Cortex of kidney (tissue), 1 donor: ENCODE measurements at places on chromosomes 13 and 19.

- DNase-seq = no peak
Observed at GRCh38 chr19:16920816-16921529, 32.2 kb downstream of the F2RL3 start.

DNA sequence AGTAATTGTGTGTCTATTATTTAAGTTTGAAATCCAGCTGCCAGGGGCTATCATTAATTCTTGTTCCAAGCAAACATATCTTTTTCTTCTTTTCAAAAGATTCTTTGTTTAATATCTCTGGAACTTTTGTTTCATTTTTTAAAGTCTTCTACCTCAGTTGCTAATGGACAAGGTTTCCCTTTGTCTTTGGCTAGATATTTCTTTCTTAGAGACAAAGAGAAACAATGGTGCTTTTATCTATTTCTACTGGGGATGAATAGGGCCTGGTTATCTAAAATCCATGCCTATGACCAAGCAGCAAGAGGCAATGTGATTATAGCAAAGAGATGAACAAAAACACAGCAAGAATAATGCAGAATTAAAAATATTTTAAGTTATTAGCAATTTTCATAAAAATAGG lies 661.3 kb upstream of the KLF12 start:
- no peak for DNase-seq

DNA sequence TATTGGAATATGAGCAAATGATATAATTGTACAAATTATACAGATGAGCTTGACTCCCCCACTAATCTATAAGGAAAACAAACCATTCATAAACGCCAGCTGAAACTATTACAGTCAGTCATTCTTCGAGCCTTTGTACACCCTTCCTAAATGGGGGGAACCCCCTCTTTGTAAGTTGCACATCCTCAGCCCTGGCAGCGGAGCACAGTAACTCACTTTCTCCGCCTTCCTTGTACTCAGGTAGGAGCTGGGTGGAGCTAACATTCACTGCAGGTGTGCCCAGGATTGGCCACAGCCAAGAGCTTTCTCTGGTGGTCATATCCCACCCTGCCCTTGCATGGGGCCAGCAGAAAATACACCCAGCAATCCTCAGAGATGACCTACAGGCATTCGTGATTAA lies 28.6 kb downstream of the PIN1 start:
- DNase-seq = no peak

DNA sequence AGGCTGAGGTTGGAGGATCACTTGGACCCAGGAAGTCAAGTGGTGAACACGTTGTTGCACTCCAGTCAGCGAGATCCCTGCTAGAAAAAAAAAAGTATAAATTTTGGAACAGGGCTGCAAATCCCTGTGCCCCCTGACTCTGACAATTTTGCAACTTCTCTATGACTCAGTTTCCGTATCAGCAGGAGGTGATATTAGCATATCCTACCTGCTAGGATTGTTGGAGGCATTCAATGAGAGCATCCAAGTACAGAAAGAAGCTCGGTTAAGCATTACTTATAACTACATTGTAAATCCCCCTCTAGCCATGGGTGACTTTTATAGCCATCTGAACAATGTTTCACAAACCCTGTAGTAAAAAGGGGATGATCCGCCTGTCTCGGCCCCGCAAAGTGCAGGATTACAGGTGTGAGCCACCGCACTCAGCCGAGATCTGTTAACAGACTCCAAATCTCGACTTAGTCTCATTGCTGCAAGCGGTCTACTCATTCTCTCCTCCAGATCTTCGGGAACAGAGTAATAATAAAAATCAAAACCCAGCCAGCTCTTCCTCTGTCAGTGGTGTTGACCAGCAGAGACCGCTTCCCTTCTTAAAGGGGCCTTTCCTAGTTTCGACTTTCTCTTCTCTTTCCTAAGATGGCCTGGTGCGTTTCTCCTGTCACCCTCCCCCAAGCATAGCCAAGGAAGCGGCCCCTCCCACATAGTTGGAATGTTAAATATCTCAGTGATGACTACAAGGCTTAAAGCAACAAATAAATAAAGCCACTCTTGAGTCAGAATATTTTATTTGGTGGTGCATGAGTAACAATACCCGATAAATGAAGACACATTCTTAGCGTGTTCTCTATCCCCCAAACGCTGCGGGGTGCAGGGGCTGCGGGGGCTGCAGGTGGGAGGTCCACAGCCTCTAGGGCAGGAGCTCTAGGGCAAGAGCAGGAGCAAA lies 10.3 kb upstream of the BICRA start:
- DNase-seq = no peak

- DNase-seq = no peak
Observed at GRCh38 chr13:53197424-53197823, 168.8 kb downstream of the OLFM4 start.

DNA sequence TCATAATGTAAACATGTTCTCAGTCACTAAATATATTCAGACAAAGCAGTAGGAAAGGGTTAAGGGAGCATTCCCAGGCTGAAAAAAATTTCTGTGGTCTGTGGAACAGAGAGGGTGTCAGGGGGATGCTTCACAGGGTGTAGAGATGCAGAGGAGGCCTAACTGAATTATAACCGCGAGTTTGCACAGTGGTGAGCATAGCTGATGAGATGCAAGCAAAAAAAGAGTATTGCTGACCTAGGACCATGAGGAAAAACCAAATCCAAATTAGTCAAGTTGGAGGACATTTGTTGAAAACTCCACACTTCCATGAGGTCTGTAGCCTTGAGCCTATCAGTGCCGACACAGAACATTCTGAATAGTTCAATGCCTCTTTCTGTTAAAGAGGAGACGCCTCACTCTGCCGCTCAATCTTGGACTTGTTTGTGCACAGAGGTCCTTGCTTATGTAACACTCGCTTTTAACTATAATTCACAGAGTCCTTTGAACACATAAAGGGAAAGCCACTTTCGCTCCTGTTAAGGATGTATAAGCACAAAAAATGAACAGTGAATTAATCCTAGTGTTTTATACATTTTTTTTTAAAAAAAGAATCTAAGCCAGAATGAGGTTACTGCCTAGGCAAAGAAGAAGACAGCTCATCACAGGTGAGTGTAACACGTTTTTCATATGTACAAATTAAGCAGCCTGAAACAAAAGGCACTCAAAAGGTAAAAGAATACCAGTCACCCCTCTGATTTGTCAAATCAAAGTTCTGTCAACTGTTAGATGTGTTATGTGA lies 25.8 kb upstream of the INTS6 start:
- DNase-seq = no peak

DNA sequence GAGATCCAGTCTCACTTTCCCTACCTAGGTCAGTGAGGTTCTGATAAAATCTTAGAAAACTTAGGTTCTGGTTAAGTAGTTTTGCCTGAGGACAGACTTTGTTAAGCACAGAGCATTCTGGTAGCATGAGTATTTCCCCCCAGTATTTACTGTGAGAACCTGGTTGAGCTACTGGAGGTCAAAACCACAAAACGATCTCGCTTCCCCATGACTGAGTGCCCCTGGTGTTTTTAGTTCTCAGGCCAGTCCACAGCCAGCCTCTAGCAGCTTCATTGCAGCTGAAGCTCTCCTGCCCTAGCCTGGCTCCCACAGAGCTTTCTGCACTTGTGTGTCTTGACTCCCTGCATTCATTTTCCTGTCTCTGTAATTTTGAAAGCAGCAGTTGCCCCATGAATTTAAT lies 1138.2 kb downstream of the UQCRFS1 start:
- DNase-seq = no peak

DNA sequence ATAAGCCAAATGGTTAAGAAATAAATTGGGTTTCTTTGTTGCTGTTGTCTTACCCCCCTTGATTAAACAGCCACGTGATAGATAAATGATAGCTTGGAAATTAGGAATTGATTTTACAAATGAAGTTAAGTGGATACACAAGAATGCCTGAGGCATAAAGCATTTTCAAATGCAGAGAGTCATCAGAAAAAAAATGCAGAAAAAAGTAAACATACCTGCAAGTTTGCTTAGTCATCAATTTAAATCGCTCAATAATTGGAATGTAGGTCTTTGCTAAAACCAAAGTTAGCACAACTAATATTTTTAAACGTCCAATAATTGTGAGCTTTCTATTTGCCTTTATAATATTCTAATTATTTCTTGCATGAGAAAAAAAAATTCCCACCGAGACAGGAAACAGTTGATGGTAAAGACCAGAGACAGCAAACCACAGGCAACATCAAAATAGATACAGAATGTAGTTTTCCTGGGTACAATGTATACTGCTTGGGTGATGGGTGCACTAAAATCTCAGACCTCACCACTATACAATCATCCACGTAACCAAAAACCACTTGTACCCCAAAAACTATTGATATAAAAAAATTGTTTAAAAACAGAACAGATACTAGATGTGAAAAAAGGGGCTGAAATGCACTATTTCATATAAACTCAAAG lies 924.0 kb downstream of the PCDH9 start:
- DNase-seq = no peak

DNA sequence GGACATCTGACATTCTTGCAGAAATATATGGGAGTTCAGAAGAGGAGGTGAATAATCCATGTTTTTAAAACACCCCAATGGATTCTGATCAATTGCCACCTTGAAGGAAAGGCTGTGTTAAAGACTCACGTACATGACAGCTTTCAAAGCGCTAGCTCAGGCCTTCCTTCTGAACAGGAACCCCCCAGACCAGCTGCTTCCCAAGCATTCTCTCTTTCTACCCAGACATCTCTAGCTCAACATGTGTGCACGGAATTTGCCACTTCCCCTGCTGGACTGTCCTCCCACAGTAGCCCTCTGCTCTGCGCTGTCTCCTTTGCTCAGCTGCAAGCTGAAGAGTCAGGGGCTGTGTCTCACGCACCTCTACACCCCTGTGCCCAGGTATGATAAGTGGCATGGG lies 54.5 kb downstream of the STK24 start:
- no peak for DNase-seq

DNA sequence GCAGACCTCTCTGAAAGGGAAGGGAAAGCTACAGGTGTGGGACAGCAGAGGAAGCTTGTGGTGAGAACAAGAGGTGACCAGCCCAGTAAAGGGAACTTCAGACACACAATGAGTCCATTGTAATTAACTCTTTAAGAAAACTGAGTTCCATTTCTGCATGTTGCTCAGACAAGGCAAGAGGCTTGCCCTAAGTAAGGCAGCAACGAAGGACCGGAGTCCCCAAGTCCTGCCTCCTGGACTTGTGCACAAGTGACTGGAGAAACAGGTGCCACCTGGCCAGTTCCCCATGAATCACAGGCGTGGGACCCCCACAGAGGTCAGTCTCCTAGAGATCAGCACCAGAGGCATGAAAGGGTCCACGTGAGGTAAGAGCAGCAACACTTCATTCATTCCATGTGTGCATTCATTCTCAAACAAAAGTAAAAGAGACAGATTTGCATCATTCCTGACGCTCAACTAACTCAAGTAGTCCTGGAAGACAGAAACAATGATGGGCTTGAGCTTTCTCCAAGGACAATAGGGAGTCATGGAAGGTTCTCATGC lies 14.7 kb upstream of the SIGLEC6 start:
- DNase-seq = no peak

DNA sequence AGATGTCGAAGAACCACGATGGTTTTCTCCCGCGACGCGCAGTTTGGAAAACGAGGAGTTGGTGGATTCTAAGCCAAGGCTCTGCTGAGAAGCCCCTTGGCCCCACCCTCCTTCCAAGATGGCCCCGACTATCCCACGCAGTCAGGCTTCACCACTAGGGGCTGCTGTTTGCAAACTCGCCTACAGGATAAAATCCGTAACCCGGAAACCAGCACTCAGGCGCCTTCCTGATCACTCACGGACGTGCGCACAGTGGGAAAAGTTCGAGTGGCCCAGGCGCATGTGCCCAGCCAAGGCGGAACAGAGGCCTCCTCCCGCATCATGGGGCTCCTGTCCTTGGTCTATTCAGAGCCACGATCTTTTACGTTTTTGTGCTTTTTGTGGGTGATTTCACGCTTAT lies 19.2 kb upstream of the UQCR11 start:
- no peak for DNase-seq

- no peak for DNase-seq
Observed at GRCh38 chr13:51501096-51501495, 48.3 kb upstream of the INTS6 start.

- DNase-seq = no peak
Observed at GRCh38 chr13:62046512-62046911, 630.9 kb upstream of the PCDH20 start.

- DNase-seq = no peak
Observed at GRCh38 chr13:31119966-31120700, 41.6 kb downstream of the HSPH1 start.

DNA sequence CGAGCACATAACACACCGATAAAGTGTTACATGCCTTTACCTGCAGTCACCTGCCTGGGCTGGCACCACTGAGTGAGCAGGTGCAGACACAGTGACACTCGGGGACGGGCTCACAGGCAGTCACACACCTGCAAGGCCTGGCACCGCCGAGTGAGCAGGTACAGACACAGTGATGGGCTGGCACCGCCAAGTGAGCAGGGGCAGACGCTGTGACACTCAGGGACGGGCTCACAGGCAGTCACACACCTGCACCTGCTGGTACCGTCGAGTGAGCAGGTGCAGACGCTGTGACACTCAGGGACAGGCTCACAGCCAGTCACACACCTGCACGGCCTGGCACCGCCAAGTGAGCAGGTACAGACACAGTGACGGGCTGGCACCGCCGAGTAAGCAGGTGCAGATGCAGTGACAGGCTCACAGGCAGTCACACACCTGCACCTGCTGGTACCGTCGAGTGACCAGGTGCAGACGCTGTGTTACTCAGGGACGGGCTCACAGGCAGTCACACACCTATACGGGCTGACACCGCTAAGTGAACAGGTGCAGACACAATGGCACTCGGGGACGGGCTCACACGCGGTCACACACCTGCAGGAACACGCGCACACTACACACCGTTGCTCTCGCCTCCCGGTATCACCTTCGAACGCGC lies 470 bp downstream of the ZNF835 start:
- no peak for DNase-seq

DNA sequence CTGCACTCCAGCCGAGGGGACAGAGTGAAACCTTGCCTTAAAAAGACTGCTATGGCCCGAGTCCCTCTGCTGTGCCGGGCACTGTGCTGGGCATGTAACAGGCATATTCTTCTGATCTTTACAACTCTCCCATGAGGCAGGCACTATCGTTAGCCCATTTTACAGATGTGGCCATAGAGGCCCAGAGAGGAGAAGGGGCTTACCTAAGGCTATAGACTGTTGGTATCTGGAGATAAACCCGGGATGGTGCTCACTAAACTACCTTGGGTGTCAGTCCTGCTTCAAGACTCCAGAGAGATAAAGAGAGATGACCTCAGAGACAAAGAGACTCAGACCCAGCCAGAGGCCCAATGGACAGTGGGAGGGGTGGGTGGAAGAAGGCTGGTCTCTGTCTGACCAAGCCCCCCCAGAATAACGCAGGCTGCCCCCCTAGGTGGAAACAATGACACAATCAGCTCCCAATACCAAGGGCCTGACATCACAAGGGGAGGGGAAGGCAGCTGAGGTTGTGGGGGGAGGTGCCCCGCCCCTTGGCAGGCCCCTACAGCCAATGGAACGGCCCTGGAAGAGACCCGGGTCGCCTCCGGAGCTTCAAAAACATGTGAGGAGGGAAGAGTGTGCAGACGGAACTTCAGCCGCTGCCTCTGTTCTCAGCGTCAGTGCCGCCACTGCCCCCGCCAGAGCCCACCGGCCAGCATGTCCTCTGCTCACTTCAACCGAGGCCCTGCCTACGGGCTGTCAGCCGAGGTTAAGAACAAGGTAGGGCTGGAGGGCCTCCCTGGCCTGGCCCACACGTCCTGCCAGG lies at the start of gene CNN1:
CNN1 (plus strand) TSS at position 620 of the 805 bp plus-strand sequence; CDS start at position 697, 77 bp downstream.
- no peak for DNase-seq

GRCh38 chr13:97567510-97568243 lies 133.7 kb downstream of the RAP2A start:
- no peak for DNase-seq

GRCh38 chr19:48271531-48272151 lies 1.8 kb downstream of the ZNF114 start:
- no peak for DNase-seq

GRCh38 chr13:79918620-79919019 lies 422.3 kb downstream of the SPRY2 start:
- no peak for DNase-seq
